ENCODE measurements at places on chromosomes 12 and 14.
A peak's percentile ranks its signal among the peaks of the same experiment; 100 is the strongest.

GRCh38 chr14:91843437-91843836 lies 23.9 kb downstream of the TC2N start:
- DNase-seq, result no peak

DNA sequence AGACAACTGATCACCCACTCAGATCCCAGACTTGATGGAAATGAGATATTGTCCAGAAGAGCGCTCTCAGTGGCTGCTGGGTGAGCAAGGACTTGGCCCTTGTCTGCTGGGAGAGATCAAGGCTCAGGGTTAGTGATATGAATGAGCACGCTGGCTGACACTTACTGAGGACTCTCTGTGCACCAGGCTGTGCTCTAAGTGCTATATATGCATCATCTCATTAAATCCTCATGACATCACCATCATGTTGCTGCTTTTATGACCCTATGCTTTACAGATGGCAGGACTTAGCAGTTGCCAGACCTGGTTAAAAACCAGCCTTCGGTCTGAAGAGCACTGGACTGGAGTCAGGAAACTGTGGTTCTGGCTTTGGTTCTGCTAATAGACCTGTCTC lies 260.9 kb downstream of the VRK1 start:
- DNase-seq, result no peak

- DNase-seq, result peak; percentile 25
These were observed 226.3 kb upstream of the NOS1 start for GRCh38 chr12:117587631-117588287.

DNA sequence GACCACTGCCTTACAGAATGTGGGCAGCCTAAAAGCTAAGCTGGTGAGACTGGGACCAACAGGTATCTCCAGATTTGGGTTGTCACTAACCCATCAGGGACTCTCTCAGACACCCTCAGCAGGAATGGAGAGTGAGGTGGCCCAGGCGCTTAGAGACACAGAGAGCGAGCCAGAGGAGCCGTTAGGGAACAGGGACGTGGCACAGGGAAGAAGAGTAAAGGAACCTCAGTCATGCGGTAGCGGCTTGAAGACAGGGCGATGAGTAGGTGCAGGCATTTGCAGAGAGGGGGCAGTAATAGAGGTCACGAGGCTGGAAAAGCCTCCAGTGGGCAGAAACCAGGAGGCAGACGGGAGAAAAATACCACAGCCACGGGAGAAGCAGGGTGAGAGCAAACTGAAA lies 158.0 kb upstream of the CCND2 start:
- no peak for DNase-seq

- DNase-seq, result no peak
These were observed 768.1 kb upstream of the TBX3 start for GRCh38 chr12:115451780-115452736.

DNA sequence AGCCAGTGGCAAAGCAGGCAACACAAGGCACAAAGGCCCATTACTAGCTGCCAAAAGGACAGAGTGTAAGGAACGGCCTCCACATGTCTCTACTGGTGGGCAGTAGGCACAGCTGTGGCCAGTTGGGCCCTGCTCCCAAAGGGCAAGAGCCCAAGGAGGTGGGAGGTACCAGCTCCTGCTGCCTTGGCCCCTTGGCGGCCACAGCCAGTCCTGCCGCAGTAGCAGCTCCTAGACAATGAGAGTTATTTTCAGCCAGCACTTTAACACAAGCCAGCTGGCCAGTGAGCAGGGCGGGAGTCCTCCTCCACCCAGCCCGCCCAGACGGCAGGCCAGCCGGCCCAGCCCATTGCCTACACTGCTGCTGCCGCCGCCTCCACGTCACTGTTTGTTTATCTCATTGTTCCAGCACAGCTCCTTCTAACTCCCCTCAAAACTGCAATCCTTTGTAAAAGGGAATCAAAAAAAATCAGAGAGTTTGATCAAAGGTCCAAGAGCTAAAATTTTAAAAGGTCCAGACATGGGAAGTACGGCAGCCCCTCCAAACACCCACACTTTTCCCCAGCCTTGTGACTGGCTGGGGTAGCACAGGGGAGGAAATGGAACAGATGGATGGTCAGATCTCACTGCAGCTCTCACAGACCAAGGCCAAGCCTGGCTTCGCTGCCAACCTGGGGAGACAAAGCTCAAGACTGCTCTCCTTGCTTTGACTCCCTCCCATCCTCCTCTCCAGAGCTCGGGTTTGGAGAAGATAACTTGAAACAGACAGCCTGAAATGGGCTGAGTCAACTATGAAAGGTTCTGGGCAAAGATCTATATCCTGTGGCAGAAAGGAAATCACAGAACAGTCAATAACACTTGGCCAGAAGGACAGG lies 33.5 kb downstream of the FMNL3 start:
- no peak for DNase-seq

DNA sequence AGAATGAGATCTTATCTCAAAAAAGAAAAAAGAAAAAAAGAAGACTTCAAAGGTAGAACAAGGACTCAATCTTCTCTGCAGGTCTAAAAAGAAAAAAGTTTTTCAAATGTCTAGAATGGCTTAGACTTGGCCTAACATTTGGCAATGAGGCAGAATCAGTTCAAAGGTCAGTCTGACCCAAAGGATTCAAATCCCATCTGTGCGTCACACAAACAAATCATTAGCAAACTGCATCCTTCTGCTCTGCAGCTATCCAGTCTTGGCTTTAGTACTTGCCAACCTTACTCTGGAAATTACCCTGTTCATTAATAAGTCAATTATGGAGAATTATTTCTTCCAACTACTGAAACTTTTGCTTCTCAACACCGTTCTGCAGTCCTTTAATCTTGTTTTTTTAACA lies 3.1 kb downstream of the YAF2 start:
- DNase-seq, result no peak

- no peak for DNase-seq
These were observed 266.5 kb downstream of the SLC15A4 start for GRCh38 chr12:128557231-128557630.

- no peak for DNase-seq
These were observed 23.7 kb upstream of the TMCC3 start for GRCh38 chr12:94674051-94674451.

- DNase-seq, result no peak
These were observed 56.8 kb upstream of the KCNA1 start for GRCh38 chr12:4852911-4853310.

DNA sequence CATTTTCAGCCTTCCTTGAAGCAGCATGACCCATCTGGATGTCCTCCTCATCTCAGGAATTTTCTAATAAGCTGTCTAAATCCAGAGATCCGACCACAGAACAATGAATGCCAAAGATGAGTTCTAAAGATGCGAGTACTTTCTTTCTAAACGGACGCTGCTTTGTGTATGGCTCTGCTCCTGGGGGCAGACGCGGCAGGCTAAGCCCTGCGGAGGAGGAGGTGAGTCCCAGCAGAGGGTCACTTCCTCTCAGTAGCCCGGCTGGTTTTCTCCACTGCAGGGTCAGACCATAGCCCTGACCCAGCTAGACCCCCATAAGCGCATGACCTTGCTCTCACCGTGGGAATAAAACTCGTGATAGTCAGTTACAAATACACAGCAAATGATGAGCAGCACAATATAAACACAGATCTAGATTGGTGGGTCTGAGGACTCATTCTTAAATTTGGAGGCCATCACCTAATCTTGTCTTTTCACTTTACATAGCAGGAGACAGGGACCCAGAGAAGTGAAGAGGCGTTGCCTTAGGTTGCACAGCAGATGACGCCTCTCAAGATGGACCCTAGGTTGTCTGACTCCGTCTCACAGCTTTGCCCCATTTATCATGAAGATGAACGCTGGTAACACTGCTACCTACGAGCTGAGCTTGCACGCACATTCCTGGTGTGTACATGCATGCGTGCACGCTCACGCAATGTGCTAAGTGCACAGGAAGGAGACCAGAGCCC lies 16.6 kb downstream of the SSH1 start:
- DNase-seq, result no peak

- DNase-seq, result no peak
These were observed 36.3 kb downstream of the IL31 start for GRCh38 chr12:122137681-122138080.

DNA sequence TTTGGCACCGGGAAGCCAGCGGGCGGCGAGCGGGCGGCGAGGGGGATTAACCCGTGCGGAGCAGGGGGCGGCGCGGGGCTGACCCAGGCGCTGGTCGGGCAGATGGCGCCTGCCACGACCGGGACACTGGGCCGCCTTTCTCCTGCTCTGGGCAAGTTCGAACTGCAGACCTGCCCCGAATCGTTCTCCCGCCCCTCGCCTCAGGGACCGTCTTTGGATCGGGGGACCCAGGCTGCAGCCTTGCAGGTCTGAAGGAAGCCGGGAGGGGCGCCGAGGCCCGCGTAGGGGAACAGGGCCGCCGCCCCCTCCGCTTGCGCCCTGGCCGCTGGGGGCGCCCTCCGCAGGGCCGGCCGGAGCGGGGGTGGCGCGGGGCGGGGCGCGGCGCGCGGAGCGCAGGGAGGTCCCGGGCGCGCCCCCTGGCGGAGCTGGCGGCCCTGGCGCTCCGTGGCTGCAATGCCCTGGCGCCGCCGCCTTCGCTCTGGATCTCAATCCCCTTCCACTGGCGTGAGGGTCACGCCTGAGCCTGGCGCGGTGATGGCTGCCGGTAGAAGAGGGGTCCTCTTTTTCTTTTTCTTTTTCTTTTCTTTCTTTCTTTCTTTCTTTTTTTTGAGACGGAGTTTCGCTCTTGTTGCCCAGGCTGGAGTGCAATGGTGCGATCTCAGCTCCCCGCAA lies 449 bp upstream of the LTBP2 start:
- DNase-seq, result peak; percentile 88

DNA sequence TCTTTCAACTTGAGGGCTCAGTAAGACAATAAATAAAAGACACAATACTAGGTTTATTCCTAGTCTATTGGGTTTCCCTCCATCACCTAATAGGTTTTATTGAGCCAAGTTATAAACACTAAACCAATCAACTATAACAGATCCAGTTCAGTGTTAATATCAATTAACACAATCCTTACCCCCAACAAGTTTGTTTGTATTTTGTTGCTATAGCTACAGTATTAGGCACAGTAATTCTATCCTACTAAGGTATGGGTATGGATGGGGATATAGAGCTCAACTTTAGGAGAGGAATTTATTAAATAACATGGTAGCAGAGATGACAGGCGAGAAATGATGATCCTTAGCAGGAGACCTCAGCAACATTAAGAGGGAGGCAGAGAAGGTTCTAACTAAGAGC lies 13.3 kb downstream of the PPP4R3A start:
- no peak for DNase-seq

DNA sequence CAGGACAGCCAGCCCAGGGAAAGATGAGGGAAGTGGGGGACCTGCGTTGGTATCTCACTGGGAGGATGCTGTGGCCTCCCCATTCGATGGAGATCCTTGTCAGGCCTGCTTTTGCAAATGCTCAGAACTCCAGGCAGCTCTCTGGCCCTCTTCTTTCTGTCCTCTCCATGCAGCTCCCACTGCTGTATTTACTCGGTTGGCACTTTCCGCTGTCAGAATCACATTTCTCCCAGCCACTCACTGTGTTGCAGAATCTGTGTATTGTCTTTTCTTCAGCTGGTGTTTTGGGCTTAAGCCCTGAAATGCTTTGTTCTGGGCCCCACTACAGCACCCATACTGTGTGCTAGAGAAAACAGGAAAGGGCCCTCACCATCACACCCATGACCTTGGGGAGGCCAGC lies 401.1 kb downstream of the RGS6 start:
- DNase-seq, result no peak

GRCh38 chr14:90616313-90616712 lies 199.9 kb downstream of the TTC7B start:
- no peak for DNase-seq

DNA sequence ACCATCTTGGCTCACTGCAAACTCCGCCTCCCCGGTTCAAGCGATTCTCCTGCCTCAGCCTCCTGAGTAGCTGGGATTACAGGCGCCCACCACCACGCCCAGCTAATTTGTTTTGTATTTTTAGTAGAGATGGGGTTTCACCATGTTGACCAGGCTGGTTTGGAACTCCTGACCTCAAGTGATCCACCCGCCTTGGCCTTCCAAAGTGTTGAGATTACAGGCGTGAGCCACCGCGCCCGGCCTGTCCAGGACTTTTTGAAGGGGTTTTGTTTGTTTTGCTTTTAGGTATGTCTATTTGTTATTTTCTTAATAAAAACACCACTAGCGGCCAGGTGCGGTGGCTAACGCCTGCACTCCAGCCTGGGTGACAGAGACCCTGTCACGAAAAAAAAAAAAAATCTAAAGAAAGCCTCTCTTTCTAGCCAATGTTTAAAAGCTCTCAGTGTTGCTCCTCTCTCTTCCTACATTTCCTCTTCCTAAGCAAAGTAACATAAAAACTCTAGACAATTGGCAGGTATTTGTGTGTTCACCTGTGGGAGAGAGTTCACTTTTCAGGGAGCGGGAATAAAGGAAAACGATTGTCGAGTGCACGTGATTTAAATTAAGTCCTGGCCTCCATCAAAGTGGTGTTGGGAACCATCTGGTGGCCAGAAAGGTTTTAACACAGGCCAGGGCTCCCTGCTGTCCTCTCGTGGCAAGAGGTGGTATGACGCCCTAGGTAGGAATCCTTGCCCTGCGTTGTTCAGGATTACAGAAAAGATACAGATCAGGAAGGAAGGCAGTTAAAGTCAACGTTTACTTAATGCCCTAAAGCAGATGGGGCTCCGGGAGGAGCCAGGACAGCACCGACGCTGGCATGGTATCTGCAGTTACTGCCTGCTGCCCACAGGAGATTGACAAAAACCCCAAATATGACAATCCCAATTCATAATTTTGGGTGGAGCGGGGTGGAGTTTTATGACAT lies 36.2 kb upstream of the ATP23 start:
- peak; percentile 84 for DNase-seq

DNA sequence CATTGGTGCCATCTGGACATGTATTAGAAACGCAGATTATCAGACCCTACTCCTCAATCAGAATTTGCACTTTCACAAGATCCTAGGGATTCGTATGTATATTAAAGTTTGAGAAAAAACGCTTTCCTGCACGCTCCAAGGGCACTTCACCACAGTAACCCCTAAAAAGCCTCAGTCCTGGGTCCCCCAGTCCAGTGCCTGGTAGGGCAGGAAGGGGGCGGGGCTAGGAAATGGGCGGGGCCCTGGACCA lies 369 bp downstream of the DEPDC4 start:
- peak; percentile 93 for DNase-seq

DNA sequence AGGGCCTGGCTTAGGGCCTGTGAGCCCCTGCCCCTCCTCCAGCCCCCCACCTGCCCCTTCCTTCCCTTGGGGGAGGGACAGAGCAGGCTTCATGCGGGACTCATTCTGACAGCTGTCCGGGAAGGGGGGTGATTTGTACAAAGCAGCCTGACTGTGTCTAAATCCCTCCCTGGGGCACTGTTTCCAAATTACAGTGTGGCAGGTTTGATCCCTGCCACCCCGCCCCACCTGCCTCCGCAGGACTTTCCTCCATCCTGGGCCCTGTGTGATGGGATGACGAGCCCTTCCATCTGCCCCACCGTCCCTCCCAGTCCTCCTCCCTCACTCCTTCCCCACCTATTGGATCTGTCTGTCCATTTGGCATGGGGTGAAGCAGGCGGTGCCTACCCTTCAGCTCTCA lies 363.9 kb downstream of the BCL11B start:
- no peak for DNase-seq

- no peak for DNase-seq
These were observed 13.5 kb upstream of the PDZRN4 start for GRCh38 chr12:41174602-41175001.

GRCh38 chr14:45125754-45126153 lies 8.5 kb downstream of the FKBP3 start:
- DNase-seq, result no peak

GRCh38 chr14:68757618-68758081 lies 35.2 kb downstream of the ZFP36L1 start:
- no peak for DNase-seq
